ENCODE measurements at places on chromosomes 3 and 15. TPM values are rescaled to one million over a fixed set of nuclear protein-coding genes. Genes with fewer than 3 reads are reported as not detected.

NLGN1 gene
- 12.6 TPM for total RNA-seq

SERPINI2 gene
- total RNA-seq: 0.70 TPM

CCR2 gene
- total RNA-seq: not detected

ACTC1 gene
- 0.52 TPM for total RNA-seq

TERC gene
- total RNA-seq: 2.3 TPM

FILIP1L gene
- total RNA-seq: 30.6 TPM

U2SURP gene
- 129 TPM for total RNA-seq

LRRN1 gene
- 85.2 TPM for total RNA-seq

GPR27 gene
- 7.4 TPM for total RNA-seq

MME gene
- total RNA-seq: 50.3 TPM
